ENCODE measurements at places on chromosomes 6 and 20.

- DNase-seq: no peak
Observed at GRCh38 chr20:32664678-32665159, 9.0 kb downstream of the C20orf203 start.

DNA sequence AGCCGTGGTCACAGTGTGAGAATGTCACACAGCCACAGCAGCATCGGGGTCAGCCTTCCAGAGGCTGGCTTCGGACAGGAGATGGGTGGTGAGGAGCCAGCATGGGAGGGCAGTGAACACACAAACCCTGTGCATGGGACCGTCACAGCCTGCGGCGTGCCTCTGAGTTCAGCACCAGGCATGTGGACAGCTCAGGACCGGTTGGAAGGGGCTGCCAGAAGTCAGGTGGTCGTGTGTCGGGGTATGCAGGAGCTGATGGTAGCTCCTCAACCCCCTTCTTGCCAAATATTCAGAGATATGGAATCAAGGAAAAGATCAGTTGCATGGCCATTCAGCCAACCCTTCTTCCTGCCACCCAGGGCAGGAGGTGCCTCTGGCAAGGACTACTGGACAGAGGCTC lies 28.2 kb downstream of the MYT1 start:
- DNase-seq: no peak

GRCh38 chr6:26594730-26595632 lies 1.8 kb upstream of the ABT1 start:
- DNase-seq: no peak

DNA sequence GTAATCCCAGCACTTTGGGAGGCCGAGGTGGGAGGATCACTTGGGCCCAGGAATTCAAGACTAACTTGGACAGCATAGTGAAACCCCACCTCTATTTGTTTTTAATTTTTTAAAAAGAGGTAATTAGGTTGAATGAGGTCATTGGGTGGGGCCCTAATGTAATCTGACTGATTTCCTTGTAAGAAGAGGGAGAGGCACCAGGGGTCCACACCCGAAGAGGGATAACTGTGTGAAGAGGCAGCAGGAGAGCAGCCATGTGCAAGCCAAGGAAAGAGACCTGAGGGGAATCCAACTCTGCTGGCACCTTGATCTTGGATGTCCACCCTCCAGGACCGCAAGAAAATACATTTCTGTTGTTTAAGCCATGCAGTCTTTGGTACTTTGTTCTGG lies 63.4 kb downstream of the QRSL1 start:
- no peak for DNase-seq

DNA sequence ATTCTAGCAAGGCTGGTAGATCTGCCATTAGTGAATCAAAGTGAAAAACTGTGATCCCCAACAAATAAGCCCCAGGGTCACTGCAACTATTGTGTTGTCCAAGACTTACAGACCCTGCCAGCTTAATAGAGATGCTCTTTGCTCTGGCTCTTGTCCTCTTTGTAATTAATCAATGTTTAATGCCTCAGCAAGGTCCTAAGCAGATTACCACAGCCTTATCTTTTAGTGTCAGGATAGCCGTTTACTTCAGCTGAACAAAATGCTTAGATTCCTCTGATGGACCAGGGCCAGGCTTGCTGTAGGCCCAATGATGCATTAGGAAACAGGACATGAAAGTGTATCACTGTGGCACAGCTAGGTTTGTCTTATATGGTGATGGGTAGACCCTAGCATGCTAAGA lies 353.3 kb downstream of the HACE1 start:
- DNase-seq: no peak

- no peak for DNase-seq
Observed at GRCh38 chr6:131823276-131823902, 15.6 kb downstream of the ENPP1 start.

DNA sequence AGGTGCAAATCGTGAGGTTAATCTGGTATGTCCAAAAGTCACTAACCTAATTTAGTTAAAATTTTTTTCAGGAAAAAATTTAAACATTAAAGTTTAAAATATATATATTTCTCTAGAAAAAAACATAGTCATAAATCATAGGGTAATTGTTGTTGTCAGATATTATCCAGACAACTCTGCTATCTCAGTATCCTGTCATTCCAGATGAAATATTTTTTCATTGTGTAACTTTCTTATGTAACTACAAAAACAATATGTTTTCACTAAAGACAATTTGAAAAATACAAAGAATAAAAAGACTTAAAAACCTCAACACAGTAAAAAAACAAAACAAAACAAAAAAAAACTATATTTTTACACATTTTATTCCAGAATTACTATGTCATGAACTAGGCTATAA lies 57.6 kb downstream of the TENT5A start:
- no peak for DNase-seq

DNA sequence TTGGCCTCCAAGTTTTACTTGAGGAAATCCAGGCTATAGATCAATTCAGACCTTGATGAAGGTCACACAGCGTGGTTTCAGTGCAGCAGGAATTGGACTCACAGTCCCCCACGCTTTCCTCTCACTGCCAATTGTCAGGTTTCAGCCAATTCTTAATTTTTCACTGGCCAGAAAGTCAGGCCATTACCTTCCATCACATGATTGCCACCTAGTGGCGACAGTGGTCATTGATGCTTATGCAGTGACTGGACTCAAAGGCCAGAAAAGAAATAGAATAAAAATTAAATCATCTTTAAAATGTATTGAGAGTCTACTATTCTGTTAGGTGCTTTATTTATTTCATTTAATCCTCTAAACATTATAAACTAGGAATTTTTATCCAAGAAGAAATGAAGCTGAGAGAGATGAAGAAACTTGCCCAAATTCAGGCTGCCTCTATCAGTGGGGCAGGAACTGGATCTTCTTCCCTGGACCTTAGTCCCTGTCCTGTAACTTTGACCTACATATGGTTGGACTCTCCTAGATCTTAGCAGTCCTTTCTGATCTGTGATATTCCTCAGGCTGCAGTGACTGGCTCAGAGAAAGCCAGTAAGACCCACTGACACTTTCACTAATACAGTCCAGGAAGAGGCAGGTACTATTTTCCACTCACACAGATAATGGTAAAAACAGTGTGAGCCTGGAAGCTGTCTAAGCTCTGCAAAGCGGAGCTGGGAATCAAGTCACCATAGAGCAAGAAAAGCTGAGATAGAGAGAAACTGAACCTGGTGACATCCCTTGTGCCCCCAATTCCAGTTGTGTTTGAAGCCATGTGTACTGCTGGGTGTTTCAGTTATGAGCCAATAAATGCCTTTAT lies 133.3 kb downstream of the ELOVL4 start:
- peak; percentile 71 for DNase-seq

- no peak for DNase-seq
Observed at GRCh38 chr20:5745416-5746030, 4.7 kb upstream of the SHLD1 start.

All from NCI-H1105 (cell line).